ENCODE measurements at places on chromosomes 7 and 10.
A peak's percentile ranks its signal among the peaks of the same experiment; 100 is the strongest.

- H3K4me3 ChIP-seq: no peak overlapping the region
- DNase-seq: no peak
- H3K27me3 ChIP-seq: no peaks in the 10 kb centered on the region
- no peak overlapping the region for H3K27ac ChIP-seq
- H3K4me1 ChIP-seq: no peaks in the 10 kb centered on the region
Observed at GRCh38 chr7:110637252-110637651, 453.7 kb upstream of the LRRN3 start.

- no peaks in the 10 kb centered on the region for H3K4me1 ChIP-seq
- peaks cover 27% of the 10 kb centered on the region for H3K27me3 ChIP-seq
- no peaks in the 10 kb centered on the region for H3K36me3 ChIP-seq
- no peak for DNase-seq
- H3K27ac ChIP-seq: no peak overlapping the region
Observed at GRCh38 chr10:30047924-30048531, 11.4 kb downstream of the JCAD start.

DNA sequence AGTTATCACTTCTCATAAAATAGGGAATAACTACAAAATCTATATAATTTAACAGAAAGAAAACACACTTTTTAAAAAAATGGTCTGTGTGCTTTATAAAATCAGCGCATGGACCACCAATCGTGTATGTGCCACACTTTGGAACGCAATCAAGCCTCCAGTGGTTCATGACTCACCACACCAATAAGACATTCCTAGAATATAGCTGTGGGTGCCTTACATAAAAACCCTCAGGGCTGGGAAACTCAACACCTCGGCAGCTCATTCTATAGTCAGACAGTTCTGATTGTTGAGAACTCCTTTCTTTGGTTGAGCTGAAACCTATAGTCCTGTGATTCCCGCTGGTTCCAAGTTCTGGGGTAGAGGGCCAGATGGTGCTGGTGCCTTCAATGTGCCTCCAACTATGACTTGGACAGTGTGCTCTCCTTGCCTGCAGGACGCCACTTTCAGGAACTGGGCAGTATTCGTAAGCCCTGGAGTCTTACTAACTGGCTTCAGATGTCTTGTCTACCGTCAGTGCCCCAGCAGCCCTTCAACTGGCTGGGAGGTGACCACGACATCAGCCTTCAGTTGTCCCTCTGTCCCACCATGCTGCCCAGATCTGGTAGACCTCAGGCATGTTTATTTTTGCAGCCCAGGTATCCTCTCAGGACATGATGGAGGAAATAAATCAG lies 135.7 kb upstream of the GDF10 start:
- H3K27ac ChIP-seq: no peak overlapping the region
- H3K4me1 ChIP-seq: peaks cover 59% of the 10 kb centered on the region
- no peak for DNase-seq
- no peaks in the 10 kb centered on the region for H3K27me3 ChIP-seq
- no peak overlapping the region for H3K4me3 ChIP-seq

DNA sequence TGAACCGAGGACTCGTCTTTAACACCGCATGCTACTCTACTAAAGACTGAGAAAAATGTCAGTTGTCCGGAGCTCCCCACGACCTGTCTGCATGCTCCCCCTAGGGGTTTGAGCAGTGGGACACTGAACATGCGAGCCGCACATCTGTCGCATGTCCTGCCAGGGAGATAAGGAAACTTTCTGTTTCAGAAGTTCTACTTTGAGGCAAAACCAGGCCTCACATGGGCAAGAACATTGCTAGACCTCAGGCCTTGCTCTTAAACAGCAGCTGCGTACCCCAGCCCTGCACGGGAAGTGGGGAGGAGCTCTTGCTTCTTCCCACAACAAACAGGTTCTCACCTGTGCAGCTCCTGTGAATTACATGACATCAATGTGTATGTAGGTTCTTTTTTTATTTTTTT lies 30.3 kb upstream of the HERPUD2 start:
- H3K36me3 ChIP-seq: no peaks in the 10 kb centered on the region
- no peak for DNase-seq
- H3K4me1 ChIP-seq: peaks cover 15% of the 10 kb centered on the region
- no peak overlapping the region for H3K4me3 ChIP-seq
- no peaks in the 10 kb centered on the region for H3K27me3 ChIP-seq

DNA sequence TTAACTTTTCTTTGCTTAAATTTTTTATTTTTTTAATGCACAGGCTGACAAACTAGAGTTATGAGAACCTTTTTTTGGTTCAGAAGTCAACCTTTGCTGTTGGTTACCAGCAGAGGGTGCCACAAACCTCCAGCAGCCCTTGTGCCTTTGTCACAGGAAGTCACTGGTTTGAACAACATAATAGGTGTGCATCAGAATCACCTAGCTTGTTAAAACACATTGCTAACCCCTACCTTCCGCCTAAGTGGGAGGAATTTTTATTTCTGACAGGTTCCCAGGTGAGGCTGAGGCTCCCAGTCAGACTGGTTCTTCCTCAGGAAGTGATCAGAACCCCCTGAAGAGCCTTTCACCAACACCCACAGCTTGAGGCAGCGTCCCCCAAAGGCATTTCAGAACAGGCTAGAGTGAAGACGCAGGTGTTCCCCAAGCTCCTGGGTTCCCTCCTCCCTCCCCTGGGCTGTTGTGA lies 22.6 kb upstream of the VDAC2 start:
- H3K4me3 ChIP-seq: no peak overlapping the region
- no peak overlapping the region for H3K27ac ChIP-seq
- peak; percentile 62 for DNase-seq

DNA sequence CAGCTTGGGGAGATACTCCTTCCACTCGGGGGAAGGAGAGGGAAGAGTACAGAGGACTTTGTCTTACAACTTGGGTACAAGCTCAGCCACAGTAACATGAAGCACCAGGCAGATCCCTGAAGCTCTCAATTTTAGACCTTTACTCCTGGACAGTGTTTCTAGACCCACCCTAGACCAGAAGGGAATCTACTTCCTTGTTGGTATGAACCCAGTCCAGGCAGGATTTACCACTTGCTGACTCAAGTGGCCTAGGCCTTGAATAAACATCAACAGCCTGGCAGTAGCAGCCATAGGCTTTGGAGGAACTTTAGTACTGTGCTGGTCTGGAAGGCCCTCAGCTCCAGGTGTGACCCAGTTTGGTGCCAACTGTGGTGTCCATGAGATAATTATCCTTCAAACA lies 173.1 kb downstream of the ADRA2A start:
- no peak for DNase-seq
- no peaks in the 10 kb centered on the region for H3K4me1 ChIP-seq
- H3K27me3 ChIP-seq: peaks cover 2% of the 10 kb centered on the region
- no peak overlapping the region for H3K4me3 ChIP-seq
- no peaks in the 10 kb centered on the region for H3K36me3 ChIP-seq

DNA sequence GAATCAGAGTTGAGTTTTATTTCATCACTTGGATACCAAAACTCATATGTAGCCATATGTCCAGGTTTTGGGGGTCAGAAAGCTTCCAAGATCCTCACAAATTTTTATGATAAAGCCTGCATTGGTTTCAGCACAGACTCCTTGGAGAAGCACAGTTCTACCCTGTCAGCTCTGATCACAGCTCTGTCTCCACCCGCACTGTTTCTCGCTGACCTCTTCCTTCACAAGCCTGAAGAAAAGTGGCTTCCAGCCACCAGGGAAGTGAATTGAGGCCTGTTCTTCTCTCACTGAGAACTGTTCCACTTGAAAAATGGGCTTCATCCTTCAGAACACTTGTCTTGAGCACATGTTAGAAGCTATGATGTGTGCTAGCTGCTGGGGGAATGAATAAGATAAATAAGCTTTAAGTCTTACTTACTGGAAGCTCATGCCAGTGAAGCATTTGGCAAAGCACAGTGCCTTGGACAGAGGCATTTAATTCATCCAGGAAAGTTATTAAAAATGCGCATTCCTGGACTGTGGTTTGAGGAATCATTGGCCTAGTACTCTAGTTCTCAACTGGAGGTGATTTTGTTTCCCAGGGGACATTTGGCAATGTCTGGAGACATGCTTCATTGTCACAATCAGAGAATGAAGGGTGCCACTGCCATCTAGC lies 133.6 kb downstream of the BMPER start:
- H3K4me3 ChIP-seq: no peak overlapping the region
- H3K4me1 ChIP-seq: no peaks in the 10 kb centered on the region
- H3K36me3 ChIP-seq: no peaks in the 10 kb centered on the region
- no peak for DNase-seq
- no peak overlapping the region for H3K27ac ChIP-seq

- DNase-seq: no peak
- no peaks in the 10 kb centered on the region for H3K27me3 ChIP-seq
- H3K4me1 ChIP-seq: peaks cover 15% of the 10 kb centered on the region
- no peaks in the 10 kb centered on the region for H3K36me3 ChIP-seq
- H3K4me3 ChIP-seq: no peak overlapping the region
Observed at GRCh38 chr7:367351-367901, 77.5 kb downstream of the FOXL3 start.

DNA sequence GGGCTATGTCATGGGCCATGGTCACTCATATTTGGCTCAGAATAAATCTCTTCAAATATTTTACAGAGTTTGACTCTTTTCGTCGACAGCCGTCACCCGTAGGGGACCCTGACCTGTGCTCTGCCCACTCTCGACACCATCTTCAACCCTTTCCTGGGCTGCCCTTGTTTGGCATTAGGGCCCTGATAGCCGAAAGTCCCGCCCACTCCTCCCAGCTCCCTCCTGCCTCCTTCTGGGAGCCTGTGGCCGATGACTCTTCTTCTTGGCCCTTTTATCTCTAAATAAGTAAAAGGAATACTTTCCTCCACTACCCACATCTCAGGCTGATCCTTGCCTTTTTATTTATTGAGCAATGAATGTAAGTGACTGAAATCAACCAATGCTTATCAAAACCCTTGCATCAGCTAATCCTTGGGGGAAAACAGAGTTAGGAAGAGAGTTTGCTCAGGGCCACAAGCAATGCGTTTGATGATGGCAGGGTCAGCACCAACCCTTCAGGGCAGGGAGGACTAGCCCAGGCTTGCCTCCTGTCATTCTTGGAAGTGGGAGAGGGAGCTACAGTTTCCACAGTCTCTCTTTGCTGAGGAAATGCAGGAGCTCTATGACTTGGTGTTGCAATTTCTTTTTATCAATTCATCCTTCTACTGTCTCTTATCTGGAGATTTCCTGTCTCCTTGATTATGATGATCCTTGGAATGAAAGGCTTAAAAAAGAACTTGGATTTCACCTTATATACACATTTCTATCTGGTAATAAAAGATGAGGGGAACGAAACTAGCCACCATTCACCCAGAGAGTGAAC lies 218.2 kb upstream of the PODXL start:
- no peak overlapping the region for H3K4me3 ChIP-seq
- no peak for DNase-seq
- no peaks in the 10 kb centered on the region for H3K4me1 ChIP-seq

- no peaks in the 10 kb centered on the region for H3K27me3 ChIP-seq
- H3K4me3 ChIP-seq: no peak overlapping the region
- no peaks in the 10 kb centered on the region for H3K36me3 ChIP-seq
- H3K4me1 ChIP-seq: no peaks in the 10 kb centered on the region
- no peak for DNase-seq
Observed at GRCh38 chr7:20359341-20359963, 28.8 kb downstream of the ITGB8 start.

- no peaks in the 10 kb centered on the region for H3K4me1 ChIP-seq
- no peak overlapping the region for H3K27ac ChIP-seq
- H3K27me3 ChIP-seq: no peaks in the 10 kb centered on the region
- H3K4me3 ChIP-seq: no peak overlapping the region
- H3K36me3 ChIP-seq: no peaks in the 10 kb centered on the region
Observed at GRCh38 chr10:62433901-62434300, 59.7 kb downstream of the ZNF365 start.

GRCh38 chr7:96319439-96319838 lies 2.5 kb downstream of the SLC25A13 start:
- peaks cover 34% of the 10 kb centered on the region for H3K4me1 ChIP-seq
- no peak for DNase-seq

- H3K36me3 ChIP-seq: peaks cover 33% of the 10 kb centered on the region
- H3K27ac ChIP-seq: no peak overlapping the region
- peaks cover 3% of the 10 kb centered on the region for H3K4me1 ChIP-seq
- no peaks in the 10 kb centered on the region for H3K27me3 ChIP-seq
- no peak overlapping the region for H3K4me3 ChIP-seq
- DNase-seq: no peak
Observed at GRCh38 chr10:96890580-96890979, 58.5 kb downstream of the LCOR start.

- no peaks in the 10 kb centered on the region for H3K27me3 ChIP-seq
- DNase-seq: no peak
Observed at GRCh38 chr7:158251061-158251965, 336.3 kb downstream of the PTPRN2 start.

DNA sequence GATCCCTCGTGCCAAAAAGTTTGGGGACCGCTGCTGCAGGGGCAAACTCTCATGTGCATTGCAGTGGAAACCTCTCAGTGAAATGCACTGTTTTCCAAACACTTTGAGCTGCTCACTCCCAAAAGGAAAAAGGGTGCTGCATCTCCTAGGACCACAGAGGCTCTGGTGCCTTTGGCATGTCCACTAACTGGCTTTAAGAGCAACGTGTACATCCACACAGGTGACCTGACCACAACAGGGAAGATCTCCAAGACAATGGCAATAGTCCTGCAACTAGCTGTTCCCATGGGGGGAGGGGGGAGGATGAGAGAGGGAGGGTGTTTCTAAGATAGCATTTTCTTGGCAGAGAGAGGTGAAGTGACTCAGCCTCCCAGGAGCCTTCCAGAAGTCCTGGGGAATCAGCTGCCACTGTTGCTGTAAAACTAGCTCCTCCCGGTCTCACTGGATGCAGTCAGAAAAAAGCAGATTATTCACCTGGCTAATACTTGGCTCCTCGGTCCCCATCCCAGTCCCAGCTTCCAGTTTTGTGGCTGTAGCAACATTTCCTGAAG lies 181.7 kb downstream of the HECW1 start:
- no peak overlapping the region for H3K4me3 ChIP-seq
- H3K4me1 ChIP-seq: no peaks in the 10 kb centered on the region
- no peaks in the 10 kb centered on the region for H3K36me3 ChIP-seq
- no peak overlapping the region for H3K27ac ChIP-seq
- no peaks in the 10 kb centered on the region for H3K27me3 ChIP-seq

DNA sequence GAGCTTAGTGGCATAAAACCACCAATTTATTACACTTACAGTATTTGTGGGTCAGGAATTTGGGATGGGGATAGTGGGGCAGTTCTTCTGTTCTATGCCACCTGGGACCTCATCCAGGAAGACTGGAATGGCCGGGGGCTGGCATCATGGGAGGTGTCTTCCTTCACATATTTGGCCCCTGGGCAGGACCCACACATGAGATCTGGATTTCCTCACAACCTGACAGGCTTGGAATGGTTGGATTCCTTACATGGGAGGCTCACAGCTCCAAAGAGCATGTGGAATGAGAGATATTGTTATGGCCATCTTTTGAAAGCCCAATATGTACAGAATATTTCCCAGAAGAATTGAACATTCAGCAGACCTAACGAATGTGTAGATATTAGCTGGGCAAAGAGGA lies 21.9 kb downstream of the LSMEM1 start:
- H3K4me1 ChIP-seq: no peaks in the 10 kb centered on the region
- no peak overlapping the region for H3K27ac ChIP-seq
- no peak overlapping the region for H3K4me3 ChIP-seq
- no peak for DNase-seq
- H3K27me3 ChIP-seq: no peaks in the 10 kb centered on the region

All from CD14-positive monocyte (primary cell).